RPMI8226 (cell line): ENCODE measurements at places on chromosomes 16 and 17.

- DNase-seq, result no peak
Measured at GRCh38 chr17:17837380-17837821, 615 bp upstream of the SREBF1 start.

GRCh38 chr16:87371261-87371866 is 12.2 kb downstream of the FBXO31 start:
- no peak for DNase-seq

GRCh38 chr16:80404847-80405246 is 135.9 kb upstream of the DYNLRB2 start:
- no peak for DNase-seq

DNA sequence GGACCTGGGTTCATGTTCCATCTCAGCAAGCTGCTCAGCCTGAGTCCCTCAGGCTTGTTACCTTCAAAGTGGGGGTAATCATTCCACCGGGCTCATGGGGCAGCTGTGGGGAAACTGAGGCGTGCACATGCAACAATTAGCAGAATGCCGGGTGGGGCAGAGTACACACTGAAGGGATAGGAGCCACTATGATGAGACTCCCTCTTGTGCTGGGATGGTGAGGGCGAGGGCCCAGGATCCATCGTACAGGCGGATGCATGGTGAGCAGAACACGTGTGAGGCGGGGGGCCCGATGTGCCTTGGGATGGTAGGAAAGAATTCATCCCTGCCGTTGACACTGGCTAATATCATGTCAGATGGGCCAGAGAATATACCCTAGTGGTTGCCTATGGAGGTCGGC is 25.5 kb upstream of the MAP3K14 start:
- DNase-seq, result no peak

DNA sequence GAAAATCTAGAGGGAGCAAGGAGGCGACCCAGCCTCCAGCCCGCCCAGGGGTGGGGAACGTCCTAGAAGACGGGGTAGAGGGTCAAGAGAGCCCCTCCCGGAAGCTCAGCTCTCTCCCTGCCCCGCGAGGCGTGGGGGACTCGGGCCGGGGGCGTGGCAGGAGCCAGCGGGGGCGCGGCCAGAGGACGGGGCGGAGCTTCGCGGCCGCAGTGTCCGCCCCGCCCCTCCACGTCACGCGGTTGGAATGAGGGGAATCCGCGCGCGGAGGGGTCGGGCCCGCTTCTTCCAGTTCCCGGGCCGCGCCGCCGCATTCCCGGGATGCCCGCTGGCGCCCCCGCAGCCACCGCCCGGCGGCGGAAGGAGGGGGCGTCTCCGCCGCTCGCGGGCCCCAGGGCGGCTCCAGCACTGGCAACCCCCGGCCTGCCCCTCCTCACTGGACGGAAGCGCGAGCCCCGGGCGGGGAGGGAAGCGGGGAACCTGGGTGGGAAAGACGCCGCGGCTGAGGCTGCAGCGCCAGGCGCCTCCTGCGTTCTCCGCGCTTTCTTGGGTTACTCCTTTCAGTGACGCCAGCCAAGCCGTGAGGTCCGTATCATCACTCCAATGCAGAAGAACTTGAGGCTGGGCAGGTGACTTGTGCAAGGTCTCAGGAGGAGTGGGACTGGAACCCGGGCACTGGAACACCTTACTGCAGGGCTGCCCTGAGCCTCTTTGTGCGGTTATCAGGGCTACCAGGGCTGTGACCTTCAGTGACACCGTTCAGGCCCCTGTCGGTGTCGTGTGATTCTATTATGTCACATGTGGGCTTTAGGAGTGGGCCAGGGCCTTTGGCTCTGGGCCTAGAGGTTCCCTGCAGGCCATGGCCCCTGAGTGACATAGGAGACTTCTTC is 4.3 kb downstream of the MYO1C start:
- peak; percentile 52 for DNase-seq

DNA sequence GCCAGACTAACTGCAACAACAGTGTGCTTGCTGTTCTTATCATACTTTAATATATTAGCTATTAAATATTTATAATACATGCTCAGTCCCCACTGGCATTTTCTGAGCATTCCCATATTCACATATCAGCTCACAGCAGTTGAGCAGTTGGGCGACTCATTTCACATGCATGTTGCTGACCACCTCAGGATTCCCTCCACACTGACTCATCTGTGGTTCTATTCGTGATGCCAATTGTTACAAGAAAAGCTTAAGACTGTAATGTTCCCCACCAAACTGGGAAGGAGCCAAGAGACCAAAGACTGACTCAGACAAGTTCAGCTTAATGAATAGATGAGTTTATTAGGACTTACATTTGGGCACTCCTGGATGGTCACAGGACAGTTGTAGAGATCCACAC is 100.3 kb upstream of the KIF2B start:
- DNase-seq, result no peak

DNA sequence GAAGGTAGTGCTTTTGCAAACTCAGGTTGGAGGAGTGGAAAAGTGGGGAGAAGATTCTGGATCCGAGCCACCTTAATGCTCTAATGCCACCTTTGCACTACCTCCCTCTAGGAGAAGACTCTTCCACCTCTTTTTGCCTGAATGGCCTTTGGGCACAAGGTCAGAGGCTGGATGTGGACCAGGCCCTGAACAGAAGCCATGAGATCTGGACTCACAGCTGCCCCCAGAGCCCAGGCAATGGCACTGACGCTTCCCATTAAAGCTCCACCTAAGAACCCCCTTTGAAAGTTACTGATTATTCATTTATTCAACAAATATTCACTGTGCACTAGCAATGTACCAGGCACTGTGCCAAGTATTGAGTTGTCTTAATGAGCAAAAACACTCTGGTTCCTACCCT is 3.2 kb downstream of the SHBG start:
- no peak for DNase-seq

DNA sequence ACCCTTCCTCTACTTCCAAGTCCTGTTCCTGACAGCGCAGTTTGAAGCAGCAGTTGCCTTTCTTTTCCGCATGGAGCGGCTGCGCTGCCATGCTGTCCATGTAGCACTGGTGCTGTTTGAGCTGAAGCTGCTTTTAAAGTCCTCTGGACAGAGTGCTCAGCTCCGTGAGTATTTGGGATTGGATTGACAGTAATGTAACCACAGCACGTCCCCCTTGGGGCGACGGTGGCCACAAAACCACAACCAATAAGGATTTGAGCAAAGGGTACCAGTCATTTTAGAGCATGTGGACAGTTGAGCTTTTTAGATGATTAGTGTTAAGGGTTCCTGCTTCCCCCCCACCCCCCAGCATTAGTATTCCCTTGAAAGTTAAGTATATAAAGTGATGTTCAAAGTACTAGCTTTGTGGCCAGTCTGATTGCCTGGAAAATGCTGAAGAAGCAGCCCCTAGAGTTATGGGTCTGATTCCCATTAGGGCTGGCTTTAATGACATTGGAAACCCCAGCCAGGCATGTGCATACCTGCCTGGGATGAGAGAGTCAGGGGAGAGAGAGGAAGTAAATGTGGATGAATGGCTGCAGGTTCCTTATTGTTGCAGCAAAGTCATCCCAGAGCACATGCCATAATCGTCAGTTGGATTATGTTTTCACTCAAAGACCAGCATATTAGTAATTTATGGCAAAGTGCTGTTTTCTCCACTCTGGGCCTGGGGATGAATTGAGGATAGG is 31.6 kb upstream of the SLC12A3 start:
- DNase-seq, result no peak

DNA sequence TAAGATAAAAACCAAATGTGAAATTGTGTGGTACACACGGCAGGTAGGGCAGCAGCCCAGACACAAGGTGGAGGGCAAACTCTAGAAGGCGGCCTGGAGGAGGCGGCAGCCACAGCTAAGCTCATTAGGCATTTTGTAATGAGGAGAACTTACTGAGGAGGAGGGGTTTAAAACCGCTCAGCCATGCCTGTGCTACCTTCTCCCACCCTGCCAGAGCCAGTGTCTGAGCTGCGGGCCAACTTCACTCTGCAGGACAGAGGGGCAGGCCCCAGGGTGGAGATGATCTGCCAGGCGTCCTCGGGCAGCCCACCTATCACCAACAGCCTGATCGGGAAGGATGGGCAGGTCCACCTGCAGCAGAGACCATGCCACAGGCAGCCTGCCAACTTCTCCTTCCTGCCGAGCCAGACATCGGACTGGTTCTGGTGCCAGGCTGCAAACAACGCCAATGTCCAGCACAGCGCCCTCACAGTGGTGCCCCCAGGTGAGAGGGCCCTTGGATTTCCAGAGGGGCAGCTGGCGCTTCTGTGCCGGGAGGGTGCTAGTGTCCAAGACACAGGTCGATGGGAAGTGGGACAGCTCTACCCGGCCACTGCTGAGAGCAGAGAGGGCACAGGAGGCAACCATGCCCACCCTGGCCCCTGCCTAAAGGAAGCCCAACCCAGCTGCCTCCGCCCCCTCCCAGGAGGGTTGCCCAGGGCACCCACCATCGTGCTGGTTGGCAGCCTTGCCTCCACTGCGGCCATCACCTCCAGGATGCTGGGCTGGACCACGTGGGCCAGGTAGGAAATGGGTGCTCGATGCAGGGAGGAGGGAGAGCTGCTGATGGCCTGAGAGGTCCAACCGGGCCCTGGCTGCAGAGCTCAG is 4.3 kb upstream of the SYNGR2 start:
- peak; percentile 34 for DNase-seq

- no peak for DNase-seq
Measured at GRCh38 chr16:89583197-89583894, 7.8 kb downstream of the CPNE7 start.

- no peak for DNase-seq
Measured at GRCh38 chr17:40556884-40557414, 8.3 kb downstream of the CCR7 start.

DNA sequence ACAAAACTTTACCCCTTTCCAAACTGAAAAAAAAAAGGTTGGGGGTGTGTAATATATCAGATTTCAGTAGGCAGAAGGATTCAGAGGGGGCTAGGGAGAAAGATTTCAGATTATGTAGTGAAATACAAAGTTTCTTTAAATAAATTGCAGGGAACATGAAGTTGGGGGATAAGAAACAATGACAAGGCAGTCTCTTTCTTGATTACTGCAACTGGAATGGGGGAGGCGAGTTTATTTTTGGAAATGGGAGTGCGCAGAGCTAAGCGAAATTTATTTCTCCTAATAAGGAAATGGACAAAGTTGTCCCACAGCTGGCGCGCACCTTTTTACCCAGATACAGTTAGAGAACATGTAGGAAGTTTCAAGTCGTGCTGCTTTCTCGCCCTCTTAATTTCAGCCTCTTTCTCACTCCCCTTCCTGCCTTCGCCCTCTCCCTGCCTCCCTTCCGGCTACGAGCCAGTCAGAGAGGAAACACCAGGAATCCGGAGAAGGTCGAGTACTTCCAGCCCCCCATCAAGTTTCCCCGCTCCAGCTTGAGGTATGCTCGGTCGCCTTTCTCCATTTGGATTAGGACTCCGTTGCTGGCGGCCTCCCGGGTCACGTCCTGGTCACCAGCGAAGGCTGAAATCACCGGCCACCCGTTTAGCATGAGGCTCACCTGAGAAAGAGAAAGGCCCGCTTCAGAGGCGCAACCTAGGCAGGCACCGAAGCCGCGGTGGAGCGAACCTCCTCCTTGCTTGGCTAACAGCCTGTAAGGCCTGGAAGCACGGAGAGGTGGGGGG is 2.5 kb downstream of the CBLN1 start:
- DNase-seq, result no peak

- no peak for DNase-seq
Measured at GRCh38 chr17:61144137-61144536, 255.5 kb upstream of the TBX2 start.

DNA sequence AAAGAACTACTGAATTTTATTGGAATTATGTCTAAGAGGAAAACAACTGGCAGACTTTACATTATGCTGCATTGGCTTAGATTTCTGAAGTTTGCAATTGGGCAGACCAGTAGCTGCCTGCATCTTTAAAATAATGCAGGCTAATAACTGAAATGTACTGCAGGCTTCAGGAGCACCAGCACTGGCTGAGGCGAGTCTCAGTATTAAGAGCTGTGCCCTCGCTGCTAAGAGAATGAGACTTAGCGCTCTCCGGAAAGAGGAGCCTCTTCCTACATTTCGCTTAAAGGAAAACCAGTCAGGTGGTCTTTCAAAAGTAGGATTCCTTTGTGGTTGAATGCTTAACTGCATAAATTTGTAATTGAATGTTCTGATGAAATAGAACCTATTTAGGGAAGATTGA is 885 bp downstream of the CNTNAP4 start:
- DNase-seq, result no peak

- DNase-seq, result peak; percentile 43
Measured at GRCh38 chr17:82098939-82099763, 1.1 kb upstream of the FASN start.

DNA sequence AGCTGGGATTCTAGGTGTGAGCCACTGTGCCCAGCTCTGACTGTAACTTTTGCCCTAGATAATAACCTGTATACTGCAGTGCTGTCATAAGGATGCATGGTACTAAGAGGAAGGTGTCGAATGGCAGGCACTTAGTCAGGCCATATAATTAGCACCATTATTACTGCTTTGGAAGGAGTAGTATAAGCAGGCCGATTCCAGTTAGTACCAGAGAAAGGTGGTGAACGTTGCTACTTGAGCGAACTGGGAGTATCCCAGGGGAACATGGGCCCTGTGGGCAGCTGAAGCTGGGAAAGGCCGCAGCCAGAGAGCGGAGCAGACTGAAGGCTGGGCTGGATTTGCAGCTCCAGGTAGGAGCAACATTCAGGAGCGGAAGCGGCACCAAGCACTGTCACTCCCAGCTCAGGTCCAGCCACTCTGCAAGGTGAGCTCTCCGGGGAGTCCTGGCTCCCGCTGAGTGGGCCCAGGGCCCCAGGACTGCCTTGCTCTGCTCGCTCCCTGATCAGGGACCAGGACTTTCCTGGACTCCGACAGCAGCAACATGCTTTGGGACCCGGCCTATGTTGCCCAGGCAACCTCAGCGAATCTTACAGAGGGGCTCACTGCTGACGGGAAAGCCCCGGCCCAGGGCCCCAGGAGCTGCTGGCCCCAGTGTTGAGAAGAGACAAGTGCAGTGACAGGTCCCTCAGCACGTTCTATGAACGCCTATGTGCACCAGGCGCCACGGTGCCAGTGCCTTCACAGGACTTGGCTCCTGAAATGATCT is 28.6 kb downstream of the C16orf74 start:
- DNase-seq, result no peak

DNA sequence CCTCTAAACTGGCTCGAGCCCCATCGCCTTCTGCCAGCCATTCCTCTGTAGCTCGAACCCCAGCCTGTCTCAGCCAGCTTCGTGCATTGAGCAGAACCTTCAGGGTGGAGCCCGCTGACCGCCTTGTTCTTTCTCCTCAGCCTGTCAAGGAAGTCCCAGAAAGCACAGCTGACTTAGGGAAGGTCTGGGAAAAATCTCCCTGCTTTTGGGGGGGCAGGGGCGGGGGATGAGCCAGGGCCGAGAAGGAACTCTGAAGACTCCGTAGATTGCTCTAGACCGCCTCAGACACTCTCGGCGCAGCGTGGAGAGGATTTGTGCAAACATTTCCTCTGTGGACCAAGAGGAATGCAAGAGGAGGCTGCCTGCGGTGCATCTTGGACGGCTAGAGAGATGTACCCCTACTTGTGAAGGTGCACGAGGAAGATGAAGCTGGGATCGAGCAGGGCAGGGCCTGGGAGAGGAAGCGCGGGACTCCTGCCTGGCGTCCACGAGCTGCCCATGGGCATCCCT is at the start of gene GLP2R:
GLP2R (plus strand) TSS at position 284 of the 510 bp plus-strand sequence; CDS start at position 424, 140 bp downstream.
- DNase-seq, result no peak
